ENCODE measurements at places on chromosomes 4 and X. TPM values are rescaled to one million over a fixed set of nuclear protein-coding genes. Genes with fewer than 3 reads are reported as not detected.

Gene MAML3
- polyA plus RNA-seq = 10.6 TPM

Gene SHOX
- 0.01 TPM for polyA plus RNA-seq

Gene AWAT2
- not detected for polyA plus RNA-seq

Gene F11
- 1.1 TPM for polyA plus RNA-seq

Gene FGFBP2
- polyA plus RNA-seq = 0.39 TPM

Gene EXOC1L
- not detected for polyA plus RNA-seq

Gene SH2D1A
- 0.82 TPM for polyA plus RNA-seq

Gene CXCR3
- 1.3 TPM for polyA plus RNA-seq

Gene TMEM150C
- 3.9 TPM for polyA plus RNA-seq
